Smooth muscle cell of trachea (primary cell): ENCODE measurements at places on chromosomes 2 and 18. TPM values are rescaled to one million over a fixed set of nuclear protein-coding genes. Genes with fewer than 3 reads are reported as not detected.

The CDK15 gene
- total RNA-seq = 6.7 and 16.0 TPM in 2 replicates

The FAP gene
- 112 and 143 TPM in 2 replicates for total RNA-seq

The SNED1 gene
- total RNA-seq = 52.9 and 124 TPM in 2 replicates

The MAPRE2 gene
- 24.0 and 27.8 TPM in 2 replicates for total RNA-seq

The CD226 gene
- 0.44 and 0.66 TPM in 2 replicates for total RNA-seq

The SAG gene
- total RNA-seq = not detected in 2 replicates

The CAVIN2 gene
- total RNA-seq = 21.0 and 22.8 TPM in 2 replicates

The TRABD2A gene
- total RNA-seq = 13.8 and 17.5 TPM in 2 replicates

The ALPP gene
- under 0.01 TPM in 1 of 2 replicates, not detected in the other for total RNA-seq

The DSC3 gene
- 0.15 and 0.33 TPM in 2 replicates for total RNA-seq

The FAM228A gene
- 1.3 and 6.0 TPM in 2 replicates for total RNA-seq

The GKN2 gene
- not detected in 2 replicates for total RNA-seq

The C18orf54 gene
- total RNA-seq = 1.7 and 6.8 TPM in 2 replicates

The ZNF2 gene
- total RNA-seq = 7.9 and 13.1 TPM in 2 replicates

The SLC66A3 gene
- 44.7 and 91.0 TPM in 2 replicates for total RNA-seq

The KCNG2 gene
- 0.73 and 3.3 TPM in 2 replicates for total RNA-seq

The CXCR4 gene
- total RNA-seq = 1.0 TPM in 1 of 2 replicates, not detected in the other

The IL1RL2 gene
- 0.73 and 2.3 TPM in 2 replicates for total RNA-seq

The TRIB2 gene
- 16.6 and 18.4 TPM in 2 replicates for total RNA-seq

The MAP2 gene
- 9.4 and 12.8 TPM in 2 replicates for total RNA-seq

The DNAH7 gene
- 0.66 and 2.3 TPM in 2 replicates for total RNA-seq

The KCNIP3 gene
- 2.9 and 3.6 TPM in 2 replicates for total RNA-seq

The RIT2 gene
- total RNA-seq = not detected in 2 replicates

The UGT1A6 gene
- total RNA-seq = not detected in 2 replicates

The ANTXR1 gene
- total RNA-seq = 39.4 and 45.7 TPM in 2 replicates

The WNT10A gene
- total RNA-seq = not detected in 2 replicates
